Fibroblast of lung (primary cell): ENCODE measurements at places on chromosomes 1 and 21. TPM values are rescaled to one million over a fixed set of nuclear protein-coding genes. Genes with fewer than 3 reads are reported as not detected.

The BACH1 gene
- 36.4 and 38.2 TPM in 2 replicates for polyA plus RNA-seq

The SLC9C2 gene
- polyA plus RNA-seq = not detected in 2 replicates

The VANGL2 gene
- polyA plus RNA-seq = 0.01 and 0.02 TPM in 2 replicates

The MPZ gene
- 1.1 and 1.9 TPM in 2 replicates for polyA plus RNA-seq

The FGR gene
- polyA plus RNA-seq = not detected in 2 replicates

The CDKN2C gene
- polyA plus RNA-seq = 24.4 and 42.8 TPM in 2 replicates

The APCS gene
- not detected in 2 replicates for polyA plus RNA-seq

The UQCRHL gene
- polyA plus RNA-seq = 1.3 and 2.7 TPM in 2 replicates

The IFI44 gene
- 13.7 and 15.2 TPM in 2 replicates for polyA plus RNA-seq

The EXO1 gene
- 7.2 and 14.6 TPM in 2 replicates for polyA plus RNA-seq

The OR2M3 gene
- 0.02 TPM in 1 of 2 replicates, not detected in the other for polyA plus RNA-seq

The RAB7B gene
- 15.5 and 20.1 TPM in 2 replicates for polyA plus RNA-seq

The TMEM81 gene
- polyA plus RNA-seq = 1.9 and 2.1 TPM in 2 replicates

The RUNX3 gene
- polyA plus RNA-seq = 0.48 and 1.8 TPM in 2 replicates

The GBP6 gene
- polyA plus RNA-seq = 0.03 TPM in 1 of 2 replicates, not detected in the other

The HMCN1 gene
- 5.6 and 21.0 TPM in 2 replicates for polyA plus RNA-seq

The LRRC53 gene
- not detected in 2 replicates for polyA plus RNA-seq

GRCh38 chr1:44559330-44559729 lies 115.0 kb downstream of the TMEM53 start:
- no peak for DNase-seq

GRCh38 chr1:10319750-10320149 lies 79.1 kb upstream of the PGD start:
- no peak for DNase-seq

DNA sequence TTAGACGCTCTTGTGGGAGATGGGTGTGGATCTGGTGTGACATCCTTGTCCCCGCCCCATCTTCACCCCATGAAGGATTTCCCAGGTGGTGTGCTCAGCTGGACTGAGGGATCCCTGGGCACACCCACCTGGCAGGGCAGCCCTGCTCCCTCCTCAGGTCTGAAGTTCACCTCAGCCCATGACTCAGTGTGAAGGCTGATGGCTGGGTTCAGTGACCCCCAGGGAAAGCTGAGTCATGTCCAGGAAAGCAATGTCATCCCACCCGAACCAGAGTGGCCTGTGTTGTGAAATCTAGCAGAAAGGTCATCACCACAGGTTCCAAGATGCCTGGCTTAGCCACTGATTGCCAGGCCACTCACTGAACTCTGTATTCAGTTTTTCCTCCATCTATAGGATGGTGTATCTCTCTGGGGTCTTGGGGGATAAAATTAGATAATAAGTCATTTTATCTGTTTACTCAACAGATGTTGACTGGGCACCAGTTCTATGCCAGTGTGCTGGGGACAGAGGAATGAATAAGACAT lies 97.7 kb upstream of the JUN start:
- peak; percentile 64 for DNase-seq

GRCh38 chr1:81799939-81800694 lies 617 bp upstream of the ADGRL2 start:
- DNase-seq = peak; percentile 76

- DNase-seq = no peak
These were observed 50.4 kb upstream of the ADAMTS5 start for GRCh38 chr21:27017246-27017645.

- DNase-seq = no peak
These were observed 410.1 kb downstream of the PRDM2 start for GRCh38 chr1:14110040-14110439.

- peak; percentile 93 for DNase-seq
These were observed 159.9 kb upstream of the RUNX1 start for GRCh38 chr21:35208810-35209517.

DNA sequence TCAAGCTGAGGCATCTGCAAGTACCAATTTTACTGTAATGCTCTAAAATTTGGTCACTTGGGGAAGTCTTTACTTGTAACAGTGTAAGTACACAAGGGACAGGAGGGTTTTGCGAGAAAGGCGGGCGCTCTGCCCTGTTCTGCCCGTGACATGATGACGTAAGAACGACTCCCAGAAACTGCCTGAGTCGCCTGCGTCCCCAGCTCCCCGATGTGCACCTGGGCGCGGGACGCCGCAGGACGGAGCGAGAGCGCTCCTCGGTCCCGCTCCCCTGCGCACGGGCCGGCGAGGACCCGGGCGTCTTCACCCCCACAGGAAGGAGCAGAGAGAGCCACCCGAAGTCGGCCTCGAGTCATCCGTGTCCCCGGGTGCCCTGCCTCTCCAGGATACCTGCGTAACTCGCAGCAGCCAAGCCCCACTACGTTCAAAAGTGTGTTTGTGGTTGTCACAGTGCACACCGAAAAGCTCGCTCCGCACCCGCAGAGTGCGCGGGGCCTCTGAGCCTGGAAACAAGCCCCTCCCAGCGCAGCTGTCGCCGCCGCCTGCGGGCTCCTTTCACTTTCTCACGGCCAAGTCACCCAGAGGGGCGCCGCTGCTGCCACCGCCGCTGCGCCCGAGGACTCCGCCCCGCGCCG lies 3.3 kb upstream of the ZBTB18 start:
- peak; percentile 32 for DNase-seq

GRCh38 chr21:21907271-21907670 lies 909.1 kb downstream of the NCAM2 start:
- no peak for DNase-seq

DNA sequence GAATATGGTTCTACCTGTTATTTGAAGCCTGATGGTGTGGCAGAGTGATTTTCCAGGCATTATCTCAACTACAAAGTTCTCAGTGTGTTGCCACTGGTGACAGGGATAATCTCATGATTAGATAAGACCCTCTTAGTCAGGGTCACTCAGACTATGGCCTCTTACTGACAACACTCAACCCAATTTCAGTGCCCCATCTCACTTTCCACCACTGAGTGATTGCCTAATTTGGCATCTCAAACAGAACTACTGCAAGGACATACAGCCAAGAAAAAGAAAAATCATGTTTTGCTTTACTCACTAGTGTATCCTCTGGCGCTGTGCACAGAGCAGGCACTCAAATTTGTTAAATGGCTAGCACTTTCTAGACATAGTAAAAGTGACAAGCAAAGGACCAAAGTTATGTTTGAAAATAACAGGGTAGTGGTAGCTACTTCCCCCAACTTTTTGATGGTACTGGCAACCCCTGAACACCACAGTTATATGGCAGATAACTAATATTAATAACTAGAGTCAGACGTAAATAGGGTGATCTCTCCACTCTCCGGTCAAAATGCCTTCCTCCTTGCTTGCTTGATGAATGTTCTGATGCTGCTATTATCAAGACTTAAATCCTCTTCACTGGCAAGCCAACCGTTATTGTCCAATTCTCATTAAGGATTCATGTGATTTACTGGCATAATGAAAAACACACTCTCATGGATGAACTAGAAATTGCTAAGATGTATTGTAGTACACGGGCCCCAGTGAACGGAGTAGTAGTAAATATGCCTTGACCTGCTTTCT lies 37.1 kb upstream of the SLC30A10 start:
- DNase-seq = no peak

- DNase-seq = no peak
These were observed 259.9 kb downstream of the CTH start for GRCh38 chr1:70671006-70671405.

DNA sequence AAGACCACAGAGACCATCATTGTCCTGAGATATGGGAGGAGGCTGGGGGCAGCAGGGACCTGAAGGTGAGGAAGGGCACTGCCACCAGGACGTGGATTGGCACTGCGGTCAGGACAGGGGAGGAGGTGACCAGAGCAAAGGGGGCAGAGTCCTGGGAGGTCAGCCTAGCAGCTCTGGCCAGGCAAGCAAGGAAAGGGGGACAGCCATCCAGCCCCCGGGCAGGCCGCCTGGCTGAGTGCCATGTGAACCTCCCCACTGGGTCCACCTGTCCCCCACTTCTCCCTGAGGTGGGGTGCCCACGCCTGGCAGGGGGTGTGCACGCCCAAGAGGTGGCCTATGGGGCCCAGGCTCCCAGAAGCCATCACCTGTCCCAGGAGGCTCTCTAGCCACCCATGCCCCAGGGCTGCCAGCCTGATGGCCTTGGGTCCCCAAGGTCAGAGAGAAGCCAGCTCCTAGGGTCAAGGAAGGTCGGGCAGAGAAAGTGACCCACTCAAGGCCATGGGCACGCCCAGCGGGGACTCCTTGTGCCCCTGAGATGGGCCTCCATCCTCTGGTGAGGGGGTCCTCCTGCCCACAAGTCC lies 17.6 kb upstream of the PTTG1IP start:
- DNase-seq = no peak

DNA sequence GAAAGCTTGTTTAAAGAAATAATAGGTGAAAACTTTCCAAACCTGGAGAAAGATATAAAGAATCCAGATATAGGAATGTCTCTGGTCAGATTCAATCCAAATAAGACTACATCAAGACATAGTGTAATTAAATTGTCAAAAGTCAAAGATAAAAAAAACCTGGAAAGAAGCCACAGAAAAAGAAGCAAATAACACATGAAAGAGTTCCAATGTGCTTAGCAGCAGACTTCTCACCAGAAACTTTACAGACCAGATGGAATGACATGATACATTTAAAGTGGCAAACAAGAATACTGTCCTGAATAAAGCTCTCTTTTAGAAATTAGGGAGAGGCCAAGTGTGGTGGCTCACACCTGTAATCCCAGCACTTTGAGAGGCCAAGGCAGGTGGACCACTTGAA lies 1039.9 kb downstream of the KCNT2 start:
- DNase-seq = peak; percentile 30

GRCh38 chr1:167499106-167499505 lies 19.2 kb downstream of the CD247 start:
- DNase-seq = no peak

DNA sequence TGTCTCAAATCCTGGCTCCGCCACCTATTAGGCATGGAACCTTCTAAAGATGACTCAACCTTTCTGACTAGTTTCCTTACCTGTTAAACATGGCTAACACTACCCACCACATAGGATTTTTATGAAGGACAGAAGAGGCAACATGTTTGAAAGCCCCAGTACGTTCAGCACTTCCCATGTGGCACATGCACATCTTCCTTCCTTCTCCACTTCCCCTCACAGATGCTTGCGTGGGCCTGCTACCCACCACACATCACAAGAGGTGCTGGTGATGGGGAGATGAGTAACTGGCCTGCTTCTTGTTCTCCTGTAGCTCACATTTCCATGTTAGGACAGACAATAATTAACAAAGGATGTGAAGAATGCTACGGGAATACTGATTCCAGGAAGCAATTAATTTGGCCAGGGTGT lies 7.1 kb downstream of the ZBTB21 start:
- no peak for DNase-seq

DNA sequence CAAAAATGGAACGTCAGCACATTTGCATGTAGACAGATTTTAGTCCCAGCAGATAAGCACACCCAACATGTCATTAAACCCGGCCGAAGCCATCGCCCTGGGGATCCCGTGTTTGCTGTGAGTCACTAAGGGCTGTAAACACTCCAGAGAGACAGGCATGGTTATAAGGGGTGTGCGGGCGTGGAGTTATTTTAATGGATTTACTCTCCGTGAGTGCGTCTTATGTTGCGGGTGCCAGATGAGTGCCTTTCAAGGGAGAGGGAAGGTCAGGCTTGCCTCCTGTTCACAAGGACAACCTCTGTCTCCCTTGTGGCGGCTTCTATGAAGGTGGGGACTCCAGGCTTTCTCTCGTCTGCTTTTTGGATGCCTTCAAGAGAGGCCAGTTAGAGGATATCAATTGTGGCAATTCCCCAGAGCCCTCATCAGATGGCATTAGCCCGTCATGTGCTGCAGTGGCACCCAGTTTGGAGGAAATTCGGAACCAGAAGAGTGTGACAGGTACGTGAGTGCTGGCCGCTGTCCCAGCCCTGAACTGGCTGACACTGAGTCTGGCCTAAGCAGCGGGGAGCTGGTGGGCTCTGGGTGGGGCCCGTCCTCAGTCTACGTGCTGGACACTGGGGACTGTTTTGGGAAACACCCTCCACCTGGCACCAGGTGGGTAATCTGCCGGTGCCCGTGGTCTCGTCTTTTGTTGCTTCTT lies 223.8 kb upstream of the TMEM51 start:
- DNase-seq = peak; percentile 79

- DNase-seq = no peak
These were observed 101.5 kb upstream of the RAB4A start for GRCh38 chr1:229169399-229169798.

GRCh38 chr1:8463144-8463927 lies 145.4 kb downstream of the SLC45A1 start:
- peak; percentile 79 for DNase-seq

GRCh38 chr1:201260648-201261311 lies 22.5 kb upstream of the PKP1 start:
- DNase-seq = no peak

DNA sequence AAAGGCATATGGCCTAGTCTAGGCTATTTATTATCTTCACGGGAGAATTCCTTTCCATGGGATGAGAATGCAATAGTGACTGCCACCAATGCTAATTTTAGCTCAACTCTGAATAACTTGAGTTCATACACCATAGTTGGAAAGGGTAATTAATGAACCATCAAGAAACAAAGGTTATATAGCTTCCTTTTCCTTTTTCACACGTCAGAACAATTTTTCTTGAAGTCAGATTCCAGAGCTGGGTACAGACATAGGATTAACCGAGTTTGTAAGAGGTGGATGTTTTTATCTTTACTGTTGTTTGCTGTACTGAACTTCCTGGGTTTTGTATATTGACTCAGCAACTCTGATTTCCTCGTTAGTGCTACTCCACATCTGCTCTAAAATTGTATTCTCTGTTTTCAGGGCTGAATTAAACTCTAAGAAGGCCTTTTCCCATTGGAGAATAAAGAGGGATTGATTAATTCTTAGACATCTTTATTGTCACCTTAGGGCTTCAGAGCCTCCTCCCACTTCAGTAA lies 262.0 kb downstream of the NUF2 start:
- DNase-seq = no peak

DNA sequence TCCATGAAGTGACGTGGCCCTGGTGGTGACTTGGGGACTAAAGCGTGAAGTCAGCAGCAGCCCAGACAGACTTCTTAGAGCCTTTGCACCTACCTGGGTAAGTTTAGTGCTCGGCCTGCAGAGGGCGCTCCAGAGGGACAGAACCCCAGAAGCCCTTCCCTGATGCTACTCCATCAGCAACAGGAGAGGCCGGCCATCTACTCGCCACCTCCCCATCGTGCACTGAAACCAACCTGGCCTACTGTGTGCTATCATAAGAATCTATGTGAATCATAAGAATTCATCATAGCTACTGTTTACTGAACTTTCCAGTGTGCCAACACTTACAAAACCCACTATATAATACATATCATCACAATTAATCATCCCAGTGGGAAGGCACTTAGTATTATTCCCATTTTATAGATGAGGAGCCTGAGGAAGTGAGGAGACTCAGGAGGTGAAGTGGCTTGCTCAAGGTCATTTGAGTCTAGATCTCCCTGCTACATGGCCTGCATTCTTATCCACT lies 7.9 kb upstream of the EDN2 start:
- DNase-seq = no peak

DNA sequence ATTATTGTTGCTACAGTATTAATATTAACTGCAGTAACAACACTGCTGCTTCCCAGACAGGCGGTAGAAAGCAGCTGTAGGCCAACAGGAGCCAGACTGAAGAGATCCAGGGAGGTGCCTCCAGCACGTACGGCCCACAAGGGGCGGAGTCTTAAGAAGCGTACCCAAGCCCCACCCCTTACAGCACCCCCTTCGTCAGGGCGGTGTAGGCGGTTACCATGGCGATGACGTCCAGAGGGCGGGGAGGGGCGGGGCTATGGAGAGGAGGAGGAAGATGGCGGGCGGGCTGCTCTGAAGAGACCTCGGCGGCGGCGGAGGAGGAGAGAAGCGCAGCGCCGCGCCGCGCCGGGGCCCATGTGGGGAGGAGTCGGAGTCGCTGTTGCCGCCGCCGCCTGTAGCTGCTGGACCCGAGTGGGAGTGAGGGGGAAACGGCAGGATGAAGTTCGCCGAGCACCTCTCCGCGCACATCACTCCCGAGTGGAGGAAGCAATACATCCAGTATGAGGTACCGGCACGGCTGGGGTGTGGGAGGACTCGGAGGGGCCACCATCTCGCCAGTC lies at the start of gene XPR1:
Gene XPR1 (plus strand): TSS at position 257 of the 560 bp plus-strand sequence. CDS start 180 bp downstream, at position 437.
- DNase-seq = peak; percentile 99
